Type B pancreatic cell (in vitro differentiated cells): ENCODE measurements at places on chromosomes 3 and 15. TPM values are rescaled to one million over a fixed set of nuclear protein-coding genes. Genes with fewer than 3 reads are reported as not detected.

- no peak for DNase-seq
Measured at GRCh38 chr3:116140100-116140689, 305.1 kb downstream of the LSAMP start.

DNA sequence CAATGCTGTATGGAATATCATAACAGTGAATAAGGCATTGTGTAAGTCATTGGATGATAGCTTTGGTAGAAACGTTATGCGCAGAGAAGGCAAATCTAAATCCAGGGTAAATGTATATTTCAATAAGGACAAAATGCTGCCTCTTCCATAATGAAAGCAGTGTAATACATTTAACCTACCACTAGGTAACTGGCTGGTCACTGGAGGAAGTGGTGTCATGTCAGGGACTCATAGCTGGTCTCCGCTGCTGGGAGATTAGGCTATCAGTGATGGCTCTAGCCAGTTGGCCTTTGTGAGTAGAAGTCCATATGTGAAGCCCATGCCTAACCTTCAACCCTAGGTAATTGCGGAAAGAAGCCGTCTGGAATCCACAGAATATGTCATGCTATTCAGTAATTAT lies 140.9 kb downstream of the NLGN1 start:
- DNase-seq: no peak

GRCh38 chr15:68983961-68984481 lies 30.5 kb upstream of the NOX5 start:
- DNase-seq: no peak

DNA sequence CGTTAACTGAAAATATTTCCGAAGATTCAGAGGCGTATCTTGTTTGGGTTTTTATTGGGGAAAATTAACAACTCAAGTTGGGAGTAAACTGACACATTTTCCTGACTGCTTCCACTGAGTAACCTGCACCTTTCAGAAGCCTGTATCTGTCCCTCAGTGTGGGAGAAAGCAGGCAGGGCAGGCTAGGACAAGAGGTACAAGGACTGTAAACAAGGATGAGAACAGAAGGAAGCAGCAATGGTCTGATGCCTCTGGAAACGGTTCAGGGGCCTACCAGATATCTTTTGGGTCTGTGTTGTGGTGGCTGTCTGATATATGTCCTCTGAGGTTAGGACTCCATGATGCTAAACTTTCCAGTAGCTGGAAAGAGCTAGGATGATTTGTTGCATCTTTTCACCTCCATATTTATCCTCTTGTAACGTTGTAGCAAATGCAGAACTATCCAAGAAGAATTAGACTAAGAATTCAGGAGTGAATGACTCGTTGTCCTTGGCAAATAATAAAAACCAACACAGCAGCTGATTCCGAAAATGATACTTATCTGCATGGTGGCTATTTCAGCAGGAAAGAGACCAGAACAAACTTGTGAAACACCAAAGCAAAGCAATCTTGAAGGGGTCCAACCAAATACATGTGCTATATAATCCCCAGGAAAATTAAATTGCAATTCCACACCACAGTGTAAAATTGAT lies 195.9 kb upstream of the ICE2 start:
- no peak for DNase-seq

GRCh38 chr3:169871129-169871886 lies 1.6 kb upstream of the LRRC31 start:
- no peak for DNase-seq

DNA sequence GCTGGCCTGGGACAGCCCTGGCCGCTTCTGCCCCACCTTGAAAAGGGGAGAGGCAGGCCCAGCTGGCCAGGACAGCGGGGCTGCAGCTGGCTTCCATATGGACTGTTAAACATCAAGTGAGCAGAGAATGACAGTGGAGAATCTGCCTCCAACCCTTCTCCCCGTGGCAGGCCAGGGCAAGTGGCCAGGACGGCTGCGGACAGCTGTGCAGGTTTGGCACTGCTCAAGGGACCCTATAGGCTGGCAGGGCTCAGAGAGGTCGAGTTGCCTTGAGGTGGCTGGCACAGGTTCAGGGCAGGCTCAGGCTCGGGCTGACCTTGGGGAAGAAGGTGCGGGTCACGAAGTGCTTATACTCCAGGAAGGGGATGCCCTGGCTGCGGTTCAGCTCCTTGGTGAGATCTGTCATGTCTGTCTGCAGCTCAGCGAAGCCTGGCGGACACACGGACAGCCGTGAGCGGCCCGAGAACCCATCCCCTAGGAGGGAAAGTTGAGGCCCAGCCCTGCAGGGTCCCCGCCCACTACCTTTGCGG lies 24.3 kb downstream of the H1-8 start:
- DNase-seq: no peak

DNA sequence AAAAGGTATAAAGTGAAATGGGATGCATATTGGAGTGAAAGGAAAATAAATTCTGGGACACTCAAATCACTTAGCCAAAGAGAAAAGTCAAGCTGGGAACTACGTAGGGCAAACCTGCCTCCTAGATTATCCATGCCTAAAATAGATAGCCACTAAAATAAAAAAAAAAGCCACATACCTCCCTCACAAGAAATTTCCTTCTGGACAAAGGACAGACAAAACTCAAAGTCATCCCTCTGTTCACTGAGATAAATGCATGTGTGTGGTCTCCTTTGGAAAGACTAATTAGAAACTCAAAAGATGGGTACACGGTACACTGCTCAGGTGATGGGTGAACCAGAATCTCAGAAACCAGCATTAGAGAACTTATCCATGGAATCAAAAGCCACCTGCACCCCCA lies 65.2 kb upstream of the MME start:
- DNase-seq: no peak

- DNase-seq: no peak
Measured at GRCh38 chr3:61132062-61132461, 119.2 kb downstream of the FHIT start.

GRCh38 chr3:84444726-84445521 lies 513.9 kb upstream of the CADM2 start:
- no peak for DNase-seq

- DNase-seq: no peak
Measured at GRCh38 chr15:48333540-48333939, 2.3 kb downstream of the DUT start.

- DNase-seq: no peak
Measured at GRCh38 chr15:40844696-40845030, 815 bp downstream of the SPINT1 start.

DNA sequence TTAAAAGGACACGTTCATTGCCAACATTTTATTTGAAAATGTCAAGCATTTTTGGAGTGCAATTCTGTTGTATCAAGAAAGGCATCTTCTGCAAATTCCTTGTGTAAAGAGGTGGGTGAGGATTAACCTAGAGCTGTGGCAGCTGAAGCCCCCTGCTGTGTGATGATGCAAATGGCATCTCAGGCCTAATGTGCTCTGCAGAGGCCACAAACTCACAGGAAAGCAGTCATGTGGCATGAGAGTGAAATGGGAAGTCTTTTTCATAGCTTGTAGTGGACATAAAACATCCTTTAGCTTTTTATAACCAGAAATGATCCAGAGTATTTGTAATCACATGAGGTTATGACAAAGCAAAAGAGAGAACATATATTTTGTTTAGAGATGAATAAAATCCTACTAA lies 6.4 kb downstream of the CADM2 start:
- DNase-seq: no peak

Gene ITPKA
- 1.5 and 1.9 TPM in 2 replicates for total RNA-seq

Gene RARRES1
- 15.9 and 57.7 TPM in 2 replicates for total RNA-seq

Gene TOMM70
- total RNA-seq: 42.9 and 44.6 TPM in 2 replicates

Gene HIGD2B
- total RNA-seq: not detected in 2 replicates
